ENCODE measurements at places on chromosomes 5 and 9.
A peak's percentile ranks its signal among the peaks of the same experiment; 100 is the strongest.

DNA sequence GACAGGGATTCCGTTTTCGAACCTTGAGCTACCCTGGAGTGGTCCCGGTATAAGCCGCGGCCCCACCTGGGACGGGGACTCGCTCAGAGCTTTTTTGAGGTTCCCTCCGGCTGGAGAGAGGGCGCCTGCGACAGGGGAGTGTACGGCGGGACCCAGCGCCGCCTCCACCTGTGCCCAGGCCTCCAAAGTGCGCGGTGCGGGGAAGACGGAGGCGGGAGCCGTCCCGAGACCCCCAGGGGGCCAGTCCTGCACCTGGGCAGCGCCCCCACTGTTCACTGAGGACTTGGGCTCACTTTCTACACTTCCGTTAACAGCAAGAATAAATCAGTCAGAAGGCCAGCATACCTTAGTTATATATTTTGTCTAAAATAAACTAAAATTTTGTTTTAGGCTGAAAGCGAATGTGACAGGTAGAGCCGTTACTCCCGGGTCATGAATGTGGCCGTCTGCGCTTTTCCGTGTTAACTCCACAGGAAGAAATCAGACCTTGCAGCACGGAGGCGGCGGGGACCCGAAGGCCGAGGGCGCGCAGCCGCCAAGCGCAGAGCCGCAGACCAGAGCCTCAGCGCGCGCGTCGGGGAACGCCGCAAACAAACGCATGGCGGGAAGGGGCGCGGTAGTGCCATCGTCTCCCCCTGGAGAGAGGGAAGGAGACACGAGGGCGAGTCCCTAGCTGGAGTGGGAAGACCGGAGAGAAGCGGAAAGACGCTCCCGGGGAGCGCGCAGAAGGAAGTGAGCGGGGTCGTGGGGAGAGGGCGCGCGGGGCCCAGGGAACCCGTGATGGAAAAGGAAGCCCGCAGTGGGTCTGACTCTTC lies 14.1 kb downstream of the TRIM7 start:
- peak; percentile 54 for DNase-seq

GRCh38 chr5:168712280-168712924 lies 133.2 kb upstream of the PANK3 start:
- DNase-seq = no peak

- DNase-seq = no peak
Observed at GRCh38 chr9:127034691-127035090, 87.7 kb downstream of the ANGPTL2 start.

DNA sequence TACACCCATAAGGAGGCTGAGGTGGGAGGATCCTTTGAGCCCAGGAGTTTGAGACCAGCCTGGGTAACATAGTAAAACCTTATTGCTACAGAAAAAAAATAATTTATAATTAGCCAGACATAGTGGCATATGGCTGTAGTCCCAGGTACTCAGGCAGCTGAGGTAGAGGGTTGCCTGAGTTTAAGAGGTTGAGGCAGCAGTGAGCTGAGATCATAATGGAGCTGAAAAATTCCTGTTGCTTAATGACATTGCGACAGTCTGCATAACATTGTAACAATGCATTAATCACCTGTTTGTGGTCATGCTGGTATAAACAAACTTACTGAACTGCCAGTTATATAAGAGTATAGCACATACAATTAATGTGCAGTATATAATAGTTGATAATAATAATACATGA lies 214.2 kb downstream of the TRIM32 start:
- no peak for DNase-seq

DNA sequence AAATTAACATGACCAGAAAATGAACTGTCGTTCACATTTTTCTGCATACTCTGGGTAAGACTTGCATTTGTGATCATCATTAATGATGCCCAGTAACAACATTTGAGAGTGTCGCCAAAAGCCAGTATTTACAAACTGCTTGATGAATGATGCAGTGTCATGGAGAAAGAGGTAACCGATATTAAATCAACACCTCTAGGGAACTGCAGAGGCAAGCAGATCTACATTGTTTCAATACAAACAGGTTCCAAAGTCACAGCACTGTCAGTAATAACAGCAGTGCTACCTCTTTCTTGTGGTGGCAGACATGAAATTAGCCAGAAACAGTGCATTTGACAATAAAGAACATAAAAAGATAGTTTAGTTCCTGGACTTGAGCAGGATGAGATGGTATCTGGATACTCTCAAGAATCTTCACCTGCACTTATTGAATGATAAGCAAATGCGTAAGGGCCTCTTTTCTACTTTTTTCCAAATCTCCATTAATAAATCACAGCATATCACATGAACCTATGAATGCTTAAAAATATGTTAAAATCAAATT lies 456.6 kb downstream of the ARHGEF28 start:
- DNase-seq = no peak
